ENCODE measurements at places on chromosomes 12 and 14.

GRCh38 chr12:105548626-105549025, 218.1 kb downstream of the C12orf75 start:
- no peak for DNase-seq

DNA sequence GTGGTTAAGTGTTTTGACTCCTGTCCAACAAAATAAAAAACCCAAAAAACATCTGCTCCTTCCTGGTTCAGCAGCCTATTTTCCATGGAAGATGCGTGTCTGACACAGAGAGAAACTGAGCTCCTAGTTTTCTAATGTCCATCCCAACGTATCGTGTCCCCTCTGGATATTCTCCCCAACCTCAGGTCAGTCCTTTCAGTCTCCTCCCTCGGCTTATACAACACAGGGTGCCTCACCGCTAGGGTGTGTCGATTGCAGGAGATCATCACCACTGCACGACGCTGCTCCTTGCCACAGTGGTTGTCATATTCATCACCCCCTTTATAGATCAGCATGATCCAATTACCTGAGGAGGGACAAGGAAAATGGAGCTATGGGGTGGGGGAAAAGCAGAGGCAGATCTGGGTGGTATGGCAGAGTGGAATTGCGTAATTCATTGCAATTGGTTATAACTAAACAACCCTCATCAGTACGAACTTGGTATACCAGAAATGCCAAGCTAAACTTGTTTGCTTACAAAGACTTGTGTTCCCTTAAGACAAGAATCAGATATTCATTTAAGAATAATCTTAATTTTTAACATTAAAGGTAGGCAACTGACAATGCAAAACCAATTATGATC, 5.8 kb downstream of the M6PR start:
- DNase-seq, result no peak

DNA sequence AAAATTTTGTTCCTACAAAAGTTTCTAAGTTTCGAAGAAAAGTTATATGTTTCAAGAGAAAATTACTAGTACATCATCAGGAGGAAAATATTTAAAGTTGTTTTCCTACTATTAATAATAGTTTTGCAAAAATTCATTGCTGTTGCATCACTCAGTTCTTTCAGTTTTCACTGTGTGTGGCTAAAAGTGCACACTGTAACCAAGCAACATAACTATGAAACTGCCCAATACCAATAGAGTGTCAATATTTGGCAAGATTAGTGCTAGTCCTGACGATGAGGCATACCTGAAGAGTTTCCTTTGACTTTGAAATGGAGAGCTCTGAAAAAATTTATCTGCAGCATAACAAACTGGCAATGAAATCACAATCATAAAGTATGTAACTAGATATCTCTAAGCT, 194.3 kb downstream of the CPNE8 start:
- DNase-seq, result no peak

- DNase-seq, result no peak
Measured at GRCh38 chr14:38971258-38971921, 131.6 kb downstream of the SEC23A start.

DNA sequence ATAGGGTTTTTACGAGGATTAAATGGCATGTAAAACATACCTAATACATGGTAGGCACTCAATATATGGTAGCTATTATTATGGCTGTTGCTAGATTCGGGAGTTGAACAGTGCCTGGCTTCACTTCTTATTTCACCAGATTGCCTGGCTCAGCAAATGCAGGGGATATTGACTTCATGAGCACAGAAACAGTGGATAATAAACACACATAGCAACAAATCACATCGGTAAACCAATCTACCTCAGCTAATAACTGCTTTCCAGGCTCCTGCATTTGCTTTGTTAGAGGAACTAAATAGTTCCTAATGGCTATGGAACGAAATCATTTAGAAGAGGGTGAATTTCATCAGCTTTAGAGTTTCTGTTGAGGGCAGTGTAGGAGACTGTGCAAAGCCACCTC, 105.2 kb upstream of the TMCC3 start:
- no peak for DNase-seq

GRCh38 chr12:26823390-26823789, 9.6 kb downstream of the ITPR2 start:
- DNase-seq, result no peak

DNA sequence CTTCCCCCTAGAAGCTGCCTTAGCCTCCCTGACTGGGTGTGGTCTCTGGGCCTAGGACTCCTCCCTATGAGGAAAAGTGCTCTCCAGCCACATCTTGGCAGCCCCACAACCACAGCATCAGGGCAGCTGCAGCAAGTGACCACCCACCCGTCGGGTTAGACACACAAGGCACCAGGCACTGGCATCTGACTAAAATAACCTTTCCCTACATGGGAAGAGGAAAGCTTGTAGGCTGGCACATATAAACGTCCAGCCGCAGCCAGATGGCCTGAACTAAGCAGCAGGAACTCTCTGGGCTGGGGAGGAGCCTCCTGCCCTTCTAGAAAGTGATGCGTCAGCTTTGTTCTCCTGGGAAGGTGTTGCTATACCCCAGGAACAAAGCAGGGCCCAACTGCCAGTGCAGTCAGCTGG, 328.7 kb downstream of the DPF3 start:
- peak; percentile 36 for DNase-seq

DNA sequence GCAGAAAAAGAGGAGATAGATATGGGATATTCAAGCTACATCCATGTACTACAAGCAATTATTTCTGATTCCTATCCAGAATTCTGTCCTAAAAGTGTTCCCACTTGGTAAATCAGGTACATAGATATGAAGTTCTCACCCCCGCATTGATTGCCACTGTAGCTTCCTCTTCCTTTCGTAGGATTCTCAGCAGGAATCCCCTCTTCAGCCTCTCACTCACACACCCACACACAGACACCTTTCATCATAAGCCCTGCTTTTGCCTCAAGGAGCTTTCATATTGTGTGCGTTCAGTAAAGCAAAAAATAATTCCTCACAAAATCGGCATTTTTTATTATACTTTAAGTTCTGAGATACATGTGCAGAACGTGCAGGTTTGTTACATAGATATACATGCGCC, 69.8 kb downstream of the ANO4 start:
- DNase-seq, result no peak

DNA sequence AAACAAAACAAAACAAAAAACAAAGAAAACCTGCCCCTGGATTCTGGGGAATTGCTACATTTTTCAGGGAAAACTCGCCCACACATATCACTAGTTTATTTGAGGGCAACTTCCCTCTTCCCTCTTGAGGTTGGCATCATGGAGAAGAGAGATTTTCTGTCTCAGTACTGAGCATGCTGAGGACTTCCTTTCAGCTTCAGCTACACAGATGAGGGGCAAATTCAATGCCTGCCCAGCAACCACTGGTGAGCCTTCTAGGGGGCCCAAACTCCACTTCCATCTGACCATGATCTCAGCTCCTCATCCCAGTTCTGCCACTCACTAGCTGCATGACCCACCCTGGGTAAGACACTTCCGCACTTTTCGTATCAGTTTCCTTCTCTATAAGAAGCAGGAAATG, 63.1 kb upstream of the SCN8A start:
- no peak for DNase-seq

DNA sequence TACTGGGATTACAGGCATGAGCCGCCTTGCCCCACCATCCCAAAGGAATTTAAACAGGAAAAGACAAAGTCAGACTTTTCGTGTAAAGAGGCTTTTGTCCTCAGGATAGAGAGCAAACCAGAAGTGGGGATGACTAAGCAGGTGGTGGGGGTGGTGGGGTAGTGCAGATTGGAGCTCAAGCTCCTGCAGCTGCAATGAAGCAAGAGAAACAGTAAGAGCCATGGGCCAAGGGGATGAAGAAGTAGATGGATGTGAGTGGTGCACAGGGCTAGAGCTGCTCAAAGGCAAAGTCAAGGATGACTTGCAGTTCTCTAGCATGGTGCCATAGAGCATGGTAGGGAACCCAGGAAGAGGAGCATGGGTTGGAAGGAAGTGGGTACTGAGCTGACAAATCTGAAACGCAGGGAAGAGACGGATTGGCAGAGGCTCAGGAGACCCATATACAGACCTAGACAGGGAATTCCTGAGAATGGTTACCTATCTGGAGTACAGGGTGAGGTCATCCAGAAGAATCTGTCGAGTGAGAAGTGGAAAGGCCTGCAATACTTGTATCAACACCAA, 11.4 kb upstream of the RNF34 start:
- DNase-seq, result no peak

GRCh38 chr14:106436310-106436905, 910.0 kb downstream of the TMEM121 start:
- no peak for DNase-seq

DNA sequence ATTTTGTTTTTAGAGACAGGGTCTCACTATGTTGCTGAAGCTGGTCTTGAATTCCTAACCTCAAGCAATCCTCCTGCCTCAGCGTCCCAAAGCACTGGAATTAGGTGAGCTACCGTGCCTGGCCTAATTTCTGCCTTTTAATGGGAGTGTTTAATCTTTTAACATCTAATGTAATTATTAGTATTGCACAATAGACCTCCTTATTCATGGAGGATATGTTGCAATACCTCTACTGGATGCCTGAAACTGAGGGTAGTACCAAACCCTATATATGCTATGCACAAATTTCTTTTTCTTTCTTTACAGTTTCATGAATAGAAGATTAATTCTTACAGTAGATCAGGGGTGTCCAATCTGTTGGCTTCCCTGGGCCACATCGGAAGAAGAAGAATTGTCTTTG, 47.8 kb downstream of the MYRFL start:
- no peak for DNase-seq

GRCh38 chr14:67941456-67942018, 122.0 kb downstream of the RAD51B start:
- DNase-seq, result no peak

DNA sequence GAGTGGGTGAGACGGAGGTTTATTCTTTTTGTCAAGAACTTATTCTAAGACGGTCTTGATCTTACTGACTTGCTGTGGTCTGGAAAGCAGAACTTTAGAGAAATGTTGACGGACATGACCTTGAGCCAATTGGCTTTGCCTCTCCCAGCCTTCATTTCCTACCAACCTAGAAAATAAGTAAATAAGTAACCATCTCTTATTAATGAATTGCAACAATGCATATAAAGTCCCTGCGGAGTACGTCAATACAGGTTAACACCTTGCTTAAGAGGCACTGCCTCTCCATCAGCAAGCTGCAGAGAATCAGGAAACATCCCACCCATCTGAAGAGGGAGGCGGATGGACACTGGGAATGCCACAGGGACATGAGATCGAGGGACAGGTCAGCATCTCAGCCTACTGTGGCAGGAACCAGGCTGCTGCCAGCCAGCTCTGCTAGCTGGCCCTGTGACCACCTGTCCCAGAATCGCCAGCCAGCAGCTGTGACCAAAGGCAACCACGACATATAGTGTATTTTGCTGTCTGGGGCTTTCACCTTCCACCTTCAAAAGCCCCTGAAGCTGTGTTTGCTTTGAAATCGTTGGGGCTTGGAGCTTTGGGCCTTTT, 208.3 kb downstream of the BCL11B start:
- no peak for DNase-seq

GRCh38 chr12:67200386-67200785, 68.8 kb upstream of the CAND1 start:
- no peak for DNase-seq

- no peak for DNase-seq
Measured at GRCh38 chr12:38373784-38374183, 57.2 kb downstream of the ALG10B start.

DNA sequence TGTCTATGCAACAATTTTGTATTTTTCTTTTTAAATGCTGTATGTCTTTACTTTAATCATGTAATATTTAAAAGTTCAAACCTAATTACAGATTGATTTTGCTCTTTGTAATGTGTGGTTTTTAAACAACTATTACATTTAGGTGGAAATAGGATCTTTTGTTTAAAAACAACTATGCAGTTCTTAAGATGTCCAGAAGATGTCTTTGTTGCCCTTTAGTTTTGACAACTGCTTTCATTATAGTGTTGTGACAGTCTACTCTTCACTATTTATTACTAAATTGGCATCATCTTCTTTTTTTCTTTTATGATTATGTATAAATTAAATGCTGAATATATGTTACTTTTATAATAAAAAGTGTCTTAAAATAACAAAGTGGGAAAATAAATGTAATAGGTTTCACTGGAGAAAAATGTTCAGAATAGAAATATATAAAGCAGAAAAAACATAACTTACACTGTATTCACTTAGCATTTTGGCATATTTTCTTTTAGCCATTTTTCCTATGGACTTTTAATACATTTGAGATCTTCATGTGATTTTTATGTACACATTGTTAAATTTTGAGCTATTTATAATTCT, 27.1 kb upstream of the PCNX4 start:
- DNase-seq, result no peak
